ENCODE measurements at places on chromosomes 4 and X.

GRCh38 chr4:70704931-70705182, 16.5 kb downstream of the UTP3 start:
- DNase-seq, result no peak

DNA sequence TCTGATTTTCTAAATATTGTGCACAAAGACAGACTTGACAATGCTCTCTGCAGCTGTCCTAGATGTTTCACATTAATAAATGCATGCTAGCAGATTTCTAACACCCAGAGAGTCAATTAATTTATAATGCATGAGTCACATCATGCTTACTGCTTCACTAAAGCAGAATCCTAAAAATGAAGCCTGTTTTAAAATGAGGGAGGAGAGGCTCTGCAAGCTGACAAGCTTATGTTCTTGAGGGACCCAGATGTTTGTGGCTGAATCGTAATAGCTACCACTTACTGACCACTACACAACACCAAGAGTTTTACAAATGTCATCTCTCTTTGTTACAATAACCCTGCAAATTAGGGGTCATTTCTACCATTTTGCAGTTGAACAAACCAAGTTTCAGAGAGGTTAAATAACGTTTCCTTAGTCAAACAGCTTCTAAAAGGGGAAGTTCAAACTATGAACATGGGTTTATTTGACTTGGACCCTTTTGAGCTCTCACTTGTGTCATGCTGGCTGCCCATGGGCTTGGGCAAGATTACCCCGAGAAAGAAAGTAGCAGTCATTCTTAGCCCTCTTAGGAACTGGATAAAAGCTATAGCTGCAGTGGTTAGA, 262.7 kb upstream of the ETNPPL start:
- DNase-seq, result no peak

DNA sequence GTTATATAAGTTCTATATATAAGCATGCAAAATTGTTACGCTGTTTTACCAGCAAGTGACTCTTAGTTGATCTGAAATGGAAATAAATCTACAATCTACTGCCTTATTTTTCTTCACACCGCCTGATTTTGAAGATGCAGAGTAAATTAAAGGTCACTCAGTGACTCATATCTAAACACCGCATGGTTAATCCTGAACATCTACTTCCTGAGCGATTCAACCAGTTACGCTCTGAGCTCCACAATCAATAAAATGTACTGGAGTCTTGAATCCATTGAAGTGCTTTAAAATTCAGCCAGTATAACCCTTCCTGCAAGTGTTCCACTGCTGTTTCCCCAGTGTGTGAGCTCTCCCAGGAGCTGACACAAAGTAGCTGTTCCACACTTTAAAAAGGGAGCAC, 192.8 kb downstream of the SLC7A11 start:
- no peak for DNase-seq

DNA sequence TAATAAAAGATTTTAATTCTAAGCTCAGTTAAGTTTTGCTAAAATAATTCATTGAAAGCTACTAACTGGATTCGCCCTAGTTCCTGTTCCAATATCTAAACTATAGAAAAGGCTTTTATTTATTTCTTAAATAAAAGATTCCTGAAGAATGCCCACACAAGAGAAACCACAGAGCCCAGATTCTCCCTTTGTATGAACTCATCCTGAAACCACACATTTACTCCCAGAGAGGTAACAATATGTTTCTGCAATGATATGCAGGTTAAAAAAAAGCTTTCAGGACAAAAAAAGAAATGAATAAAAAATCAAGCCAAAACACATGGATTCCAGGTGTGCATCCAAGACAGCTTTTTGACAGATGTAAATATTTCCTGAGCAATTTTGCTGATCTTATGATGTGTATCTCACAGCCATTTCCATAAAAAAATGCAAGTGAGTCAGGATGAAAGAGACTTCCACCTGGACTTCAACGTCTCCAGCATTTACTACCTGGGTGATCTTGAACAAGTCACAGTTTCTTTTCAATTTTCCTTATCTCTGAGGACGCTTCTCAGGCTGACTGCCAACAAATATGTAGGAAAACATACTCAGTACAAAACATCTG, 234.4 kb upstream of the FAT1 start:
- DNase-seq, result no peak

- peak; percentile 4 for DNase-seq
Measured at GRCh38 chrX:73562458-73562857, 539 bp upstream of the CHIC1 start.

DNA sequence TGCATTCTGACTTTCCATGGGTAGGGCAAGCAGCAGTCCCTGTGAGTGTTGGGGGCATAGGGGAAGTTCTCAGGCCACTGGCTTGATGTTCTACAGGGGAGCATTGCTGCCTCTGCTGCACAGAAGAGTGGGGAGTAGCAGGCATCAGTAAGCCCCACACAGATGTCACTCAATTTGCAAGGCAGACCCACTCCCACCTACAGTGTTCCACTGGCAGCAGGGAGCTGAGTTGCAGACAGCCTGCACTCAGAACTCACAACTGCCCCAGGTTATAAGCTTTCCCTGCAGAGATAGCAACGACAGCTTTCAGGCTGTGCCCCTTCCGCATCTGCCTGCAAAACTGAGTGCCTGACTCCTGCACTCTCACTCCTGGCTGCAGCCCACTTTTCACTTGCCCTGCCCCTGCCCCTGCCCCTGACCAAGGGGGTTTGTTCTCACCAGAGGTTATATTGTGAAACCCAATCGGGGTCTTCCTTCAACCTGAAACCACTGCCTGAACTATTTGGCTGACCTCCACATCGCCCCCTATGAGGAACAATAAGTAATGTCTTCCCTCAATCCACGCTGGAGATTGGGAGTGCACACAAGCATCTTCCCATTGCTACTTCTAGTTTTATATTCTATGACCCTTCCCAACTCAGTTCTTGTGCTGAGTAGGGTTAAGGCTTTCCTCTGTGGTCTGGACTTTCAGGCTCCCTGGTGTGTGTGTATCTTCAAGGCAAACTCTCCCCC, 227.4 kb upstream of the CXorf51B start:
- DNase-seq, result no peak

GRCh38 chr4:35087218-35087617, 1157.1 kb downstream of the ARAP2 start:
- DNase-seq, result no peak

DNA sequence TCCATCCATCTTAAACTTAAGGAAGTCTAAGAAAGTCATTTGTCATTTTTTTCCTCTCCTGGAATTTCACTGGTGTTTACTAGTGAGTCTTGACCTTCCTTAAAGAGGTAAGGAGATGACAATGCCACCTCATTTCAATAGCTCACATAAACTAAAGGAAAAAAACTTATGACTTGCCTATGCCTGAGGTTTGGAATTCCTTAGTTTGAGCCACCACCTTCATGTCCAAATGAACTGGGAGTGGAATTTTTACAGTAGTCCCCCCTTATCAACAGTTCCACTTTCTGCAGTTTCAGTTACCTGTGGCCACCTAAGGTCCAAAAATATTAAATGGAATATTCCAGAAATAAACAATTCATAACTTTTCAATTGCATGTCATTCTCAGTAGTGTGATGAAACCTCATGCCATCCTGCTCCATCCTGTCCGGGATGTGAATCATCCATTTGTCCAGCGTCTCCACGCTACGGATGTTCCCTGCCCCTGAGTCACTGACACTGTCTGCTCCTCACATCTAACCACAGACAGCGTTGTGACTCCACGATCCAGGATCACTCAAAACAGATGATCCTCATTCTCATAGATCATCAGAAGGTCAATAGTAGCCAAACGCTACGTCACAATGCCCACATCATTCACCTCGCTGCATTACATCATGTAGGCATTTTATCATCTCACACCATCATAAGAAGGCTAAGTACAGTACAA, 177.4 kb downstream of the SH3KBP1 start:
- no peak for DNase-seq

DNA sequence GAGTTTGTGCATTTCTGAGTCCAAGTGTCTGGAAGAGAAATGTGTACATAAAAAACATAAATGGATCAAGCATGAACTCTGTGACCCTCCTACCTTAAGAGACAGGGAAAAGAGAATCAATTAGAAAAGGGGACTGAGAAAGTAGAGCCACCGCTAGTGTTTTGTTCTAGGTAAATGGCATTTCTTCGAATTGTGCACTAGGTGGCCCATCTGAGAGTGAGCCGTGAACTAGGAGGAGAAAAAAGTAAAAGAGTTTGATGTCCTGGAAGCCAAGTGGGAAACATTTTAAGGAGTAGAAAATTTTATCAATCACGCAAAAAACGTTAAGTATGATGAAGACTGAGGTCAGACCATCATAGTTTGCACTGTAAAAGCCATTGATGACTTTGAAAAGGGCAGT, 55.1 kb downstream of the NAF1 start:
- no peak for DNase-seq

GRCh38 chrX:125894947-125895346, 271.1 kb downstream of the DCAF12L2 start:
- no peak for DNase-seq

- DNase-seq, result no peak
Measured at GRCh38 chr4:53899586-53900270, 164.7 kb downstream of the CHIC2 start.

GRCh38 chr4:39502019-39502663, 25.1 kb downstream of the UGDH start:
- no peak for DNase-seq

DNA sequence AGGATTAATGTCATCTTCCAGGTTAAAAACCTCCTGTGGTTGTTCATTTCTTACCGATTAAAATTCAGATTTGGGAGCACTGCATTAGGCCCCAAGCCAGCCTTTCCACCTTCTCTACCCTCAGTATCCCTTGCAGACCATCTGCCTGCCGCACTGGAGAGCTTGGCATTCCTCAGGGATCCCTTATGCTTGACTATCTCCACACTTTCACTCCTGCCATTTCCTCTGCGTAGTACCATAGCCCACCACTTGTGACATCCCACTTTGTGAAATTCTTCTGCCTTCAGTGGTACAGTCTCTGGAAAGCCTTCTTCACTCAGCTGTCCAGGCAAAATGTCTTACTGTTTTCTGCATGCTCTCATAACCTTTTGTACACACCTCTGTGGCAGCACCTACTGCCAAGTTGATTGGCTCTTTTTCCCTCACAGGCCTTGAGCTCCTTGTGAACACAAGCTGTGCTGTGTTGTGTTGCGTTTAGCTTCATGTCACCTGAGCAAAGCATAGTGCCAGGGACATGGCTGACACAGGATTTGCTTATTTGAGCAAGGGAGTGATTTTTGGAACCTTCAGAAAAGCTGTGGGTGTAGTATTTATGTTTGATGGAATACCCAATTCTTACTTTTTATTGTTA, 156.4 kb downstream of the ARX start:
- DNase-seq, result no peak

DNA sequence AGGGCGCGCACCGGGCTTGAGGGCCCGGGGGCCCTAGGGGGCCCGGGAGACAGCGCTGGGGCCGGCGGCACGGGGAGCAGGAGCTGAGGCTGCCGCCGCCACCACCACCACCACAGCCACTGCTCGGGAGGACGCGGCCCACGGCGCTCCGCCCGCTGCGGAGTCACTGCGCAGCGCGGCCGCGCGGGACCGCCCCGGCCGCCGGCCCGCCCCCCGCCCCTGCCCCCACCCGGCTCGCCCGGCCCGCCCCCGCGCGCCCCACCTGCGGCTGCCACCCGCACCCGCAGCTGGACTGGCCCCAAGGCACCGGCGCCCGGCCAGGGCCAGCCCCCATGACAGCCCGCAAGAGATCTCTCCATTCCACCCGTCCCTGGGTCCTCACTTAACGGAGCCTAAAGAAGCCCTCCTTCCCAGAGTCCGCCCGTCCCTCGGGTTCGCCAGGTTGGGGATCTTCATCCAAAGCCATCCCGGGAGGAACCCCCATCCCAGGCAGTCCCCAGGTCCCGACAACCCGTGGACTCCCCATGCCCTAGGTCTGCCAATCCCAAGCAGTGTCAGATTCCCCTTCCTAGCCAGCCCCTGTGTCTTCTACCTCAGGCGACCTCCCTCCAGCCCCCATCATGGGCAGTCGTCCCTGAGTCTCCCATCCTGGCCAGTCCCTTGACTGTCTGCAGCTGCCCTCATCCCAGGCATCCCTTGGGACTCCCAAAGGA, 40.0 kb upstream of the IQSEC2 start:
- peak; percentile 13 for DNase-seq

- DNase-seq, result peak; percentile 21
Measured at GRCh38 chr4:24470666-24471485, 113.5 kb downstream of the DHX15 start.

GRCh38 chr4:53863158-53863557, 201.2 kb downstream of the CHIC2 start:
- DNase-seq, result no peak

DNA sequence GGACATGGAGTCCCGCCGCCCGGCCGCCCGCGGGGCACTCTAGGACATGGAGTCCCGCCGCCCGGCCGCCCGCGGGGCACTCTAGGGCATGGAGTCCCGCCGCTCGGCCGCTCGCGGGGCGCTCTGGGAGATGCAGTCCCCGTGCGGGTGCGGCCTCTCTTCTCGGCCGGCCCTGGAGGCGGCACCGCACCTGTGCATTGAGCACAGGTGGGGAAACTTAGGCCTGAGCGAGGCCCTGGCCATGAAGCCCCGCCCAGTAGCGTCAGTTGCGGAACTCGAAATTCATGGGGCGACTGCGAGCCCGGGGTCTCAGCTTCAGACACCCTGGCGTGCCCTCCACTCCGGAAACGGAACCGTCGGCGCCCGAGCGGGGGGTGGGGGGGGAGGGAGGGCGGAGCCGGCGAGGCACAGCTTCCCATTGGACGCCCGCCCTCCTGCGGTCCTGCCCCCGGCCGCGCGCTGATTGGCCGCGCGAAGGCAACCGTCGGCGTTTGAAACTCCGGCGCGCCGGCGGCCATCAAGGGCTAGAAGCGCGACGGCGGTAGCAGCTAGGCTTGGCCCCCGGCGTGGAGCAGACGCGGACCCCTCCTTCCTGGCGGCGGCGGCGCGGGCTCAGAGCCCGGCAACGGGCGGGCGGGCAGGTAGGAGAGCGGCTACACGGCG, at the start of the genes TACC3 and TMEM129:
TACC3 (plus strand) TSS at position 519 of the 663 bp plus-strand sequence. CDS start 1,901 bp downstream, outside the sequence.
TMEM129 (minus strand) TSS at position 321 of the 663 bp plus-strand sequence. CDS start 486 bp downstream, outside the sequence.
- DNase-seq, result peak; percentile 97

DNA sequence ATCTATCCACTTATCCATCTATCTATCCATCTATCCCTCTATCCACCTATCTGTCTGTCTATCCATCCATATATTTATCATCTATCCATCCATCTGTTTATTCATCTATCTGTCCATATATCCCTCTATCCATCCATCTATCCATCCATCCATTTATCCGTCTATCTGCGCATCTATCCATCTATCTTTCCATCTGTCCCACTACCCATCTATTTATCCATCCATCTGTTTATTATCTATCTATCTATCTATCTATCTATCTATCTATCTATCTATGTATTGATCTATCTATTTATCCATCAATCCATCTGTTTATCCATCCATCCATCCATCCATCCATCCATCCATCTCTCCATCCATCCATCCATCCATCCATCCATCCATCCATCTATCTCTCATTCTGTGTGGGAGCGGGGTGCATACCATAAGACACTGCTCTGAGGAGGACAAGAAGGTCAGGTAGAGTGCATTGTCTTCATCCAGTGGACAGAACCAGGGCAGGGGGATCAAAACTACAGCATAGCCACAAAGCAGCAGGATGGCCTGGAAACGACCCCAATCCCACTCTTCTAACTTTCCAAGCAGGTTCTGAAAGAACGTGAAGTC, 53.2 kb upstream of the ENPP6 start:
- DNase-seq, result no peak
